ENCODE measurements at places on chromosomes 7 and 10.

GRCh38 chr7:121395494-121395960, 581 bp downstream of the FAM3C start:
- DNase-seq = no peak

DNA sequence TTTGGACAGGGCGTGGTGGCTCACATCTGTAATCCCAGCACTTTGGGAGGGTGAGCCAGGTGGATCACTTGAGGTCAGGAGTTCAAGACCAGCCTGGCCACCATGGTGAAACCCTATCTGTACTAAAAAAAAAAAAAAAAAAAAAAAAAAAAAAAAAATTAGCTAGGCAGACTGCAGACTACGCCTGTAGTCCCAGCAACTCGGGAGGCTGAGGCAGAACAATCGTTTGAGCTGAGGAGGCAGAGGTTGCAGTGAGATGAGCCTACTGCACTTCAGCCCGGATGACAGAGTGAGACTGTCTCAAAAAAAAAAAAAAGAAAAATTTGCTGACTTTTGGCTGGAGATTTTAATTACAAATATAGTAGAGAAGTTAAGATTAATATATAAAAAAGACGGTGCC, 104.0 kb downstream of the HIPK2 start:
- no peak for DNase-seq

DNA sequence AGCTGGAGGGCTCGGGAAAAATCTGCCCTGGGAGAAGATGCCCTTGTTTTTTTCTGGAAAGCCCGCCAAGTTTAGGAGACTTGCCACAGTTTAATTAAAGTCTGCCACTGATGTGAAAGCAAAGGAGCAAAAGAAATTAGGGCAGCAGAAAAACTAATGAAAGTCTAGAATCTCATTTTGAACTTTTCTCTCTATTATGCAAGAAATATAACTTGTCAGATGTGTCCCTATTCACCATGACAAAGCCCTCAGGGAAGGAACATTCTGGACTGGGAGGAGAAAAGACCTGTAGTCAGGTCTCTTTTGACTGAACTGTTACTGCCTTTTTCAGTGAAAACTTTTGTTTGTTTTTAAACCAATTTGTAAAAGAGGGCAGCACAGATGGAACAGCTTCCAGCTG, 715.5 kb downstream of the SORCS3 start:
- DNase-seq = no peak

DNA sequence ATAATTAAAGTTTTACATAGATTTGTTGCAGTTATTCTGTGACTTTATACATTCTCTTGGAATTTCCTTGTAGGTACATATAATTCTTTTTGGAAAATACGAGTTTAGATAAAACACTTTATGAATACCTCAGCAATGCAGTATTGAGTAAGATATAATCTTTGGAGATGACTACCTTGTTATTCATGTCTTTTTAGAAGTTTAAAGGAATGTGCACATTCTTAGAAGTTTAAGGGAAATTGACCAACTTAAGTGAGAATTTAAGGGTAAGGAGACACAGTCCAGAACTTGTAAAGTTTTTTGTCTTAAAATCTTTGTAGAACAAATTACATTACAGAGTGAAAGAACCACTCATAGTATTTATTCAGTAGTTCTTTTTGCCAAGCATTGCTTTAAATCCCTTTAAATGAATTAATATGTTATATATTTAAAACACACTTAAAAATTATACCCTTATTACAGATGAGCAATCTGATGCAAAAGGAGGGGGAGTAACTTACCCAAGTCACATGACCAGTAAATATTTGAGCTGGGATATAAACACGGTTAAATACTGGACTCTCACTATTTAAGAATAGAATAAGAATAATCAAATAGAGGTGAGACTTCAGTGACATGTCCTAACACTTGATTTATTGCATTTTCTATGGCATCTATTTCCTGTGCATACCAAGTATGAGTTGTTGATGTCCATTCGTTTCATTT, 139.5 kb upstream of the FERD3L start:
- no peak for DNase-seq

- DNase-seq = no peak
Measured at GRCh38 chr7:98565103-98565502, 52.0 kb upstream of the NPTX2 start.

DNA sequence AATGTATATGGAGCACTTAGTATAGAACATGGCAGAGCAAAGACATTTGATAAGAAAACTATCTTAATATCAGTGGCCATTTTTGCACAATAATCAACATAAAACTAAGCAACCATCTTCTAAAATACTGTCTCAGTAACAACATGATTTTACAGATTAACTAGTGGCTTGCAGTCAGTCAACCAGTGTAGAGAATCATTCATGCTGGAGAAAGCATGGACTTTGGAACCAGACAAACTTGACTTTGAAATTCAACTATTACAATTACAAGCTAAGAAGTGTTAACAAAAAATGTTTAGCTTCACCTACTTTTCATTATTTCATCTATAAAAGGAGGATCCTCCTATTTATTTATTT, 27.7 kb downstream of the CUBN start:
- no peak for DNase-seq

DNA sequence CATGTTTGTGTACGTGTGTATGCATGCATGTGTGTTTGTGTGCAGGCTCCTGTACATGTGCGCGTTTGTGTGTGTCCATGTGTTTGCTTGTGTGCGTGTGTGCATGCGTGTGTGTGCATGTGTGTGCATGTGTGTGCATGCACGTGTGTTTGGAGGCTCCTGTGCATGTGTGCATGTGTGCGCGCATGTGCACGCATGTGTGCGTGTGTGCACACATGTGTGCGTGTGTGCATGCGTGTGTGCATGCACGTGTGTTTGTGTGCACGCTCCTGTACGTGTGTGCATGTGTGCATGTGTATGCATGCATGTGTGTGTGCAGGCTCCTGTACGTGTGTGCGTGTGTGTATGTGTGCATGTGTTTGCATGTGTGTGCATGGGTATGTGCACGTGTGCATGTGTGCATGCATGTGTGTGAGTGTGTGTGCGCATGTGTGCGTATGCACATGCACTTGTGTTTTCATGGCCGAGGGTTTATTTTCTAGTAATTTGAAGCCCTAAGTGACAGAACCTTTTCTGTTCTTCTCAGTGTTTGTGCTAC, 59.2 kb downstream of the INPP5A start:
- no peak for DNase-seq

- no peak for DNase-seq
Measured at GRCh38 chr7:68078157-68078710, 1081.6 kb downstream of the TYW1 start.

DNA sequence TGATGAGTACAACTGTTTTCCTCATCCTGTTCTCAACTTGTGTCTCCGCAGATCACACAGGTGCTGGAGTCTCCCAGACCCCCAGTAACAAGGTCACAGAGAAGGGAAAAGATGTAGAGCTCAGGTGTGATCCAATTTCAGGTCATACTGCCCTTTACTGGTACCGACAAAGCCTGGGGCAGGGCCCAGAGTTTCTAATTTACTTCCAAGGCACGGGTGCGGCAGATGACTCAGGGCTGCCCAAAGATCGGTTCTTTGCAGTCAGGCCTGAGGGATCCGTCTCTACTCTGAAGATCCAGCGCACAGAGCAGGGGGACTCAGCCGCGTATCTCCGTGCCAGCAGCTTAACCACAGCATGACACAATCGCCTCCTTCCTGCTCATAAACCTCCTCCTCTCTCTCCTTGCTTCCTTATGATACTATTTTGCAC, 126.7 kb upstream of the PRSS58 start:
- DNase-seq = no peak

DNA sequence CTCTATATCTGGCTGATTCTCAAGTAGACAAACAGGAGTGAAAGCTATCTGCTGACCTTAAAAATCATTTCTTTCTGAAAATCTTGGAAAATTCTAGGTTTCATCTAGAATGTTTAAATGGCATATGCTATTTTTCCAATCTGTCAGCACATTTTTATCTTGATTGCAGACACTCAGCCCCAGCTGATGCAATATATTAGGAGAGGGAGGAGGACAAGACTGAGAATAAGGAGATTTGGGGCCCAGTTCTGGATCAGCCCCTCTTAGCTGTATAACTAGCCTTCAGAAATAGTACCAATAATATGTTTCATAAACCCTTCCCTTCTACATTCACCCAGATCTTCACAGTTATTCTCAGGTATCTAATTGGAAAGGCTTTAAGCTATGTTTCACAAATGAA, 131.2 kb downstream of the HDAC9 start:
- DNase-seq = no peak

GRCh38 chr10:6778992-6779701, 199.1 kb upstream of the PRKCQ start:
- no peak for DNase-seq

GRCh38 chr10:97861097-97861750, 11.6 kb downstream of the GOLGA7B start:
- no peak for DNase-seq

GRCh38 chr10:60910543-60910942, 33.4 kb downstream of the RHOBTB1 start:
- DNase-seq = no peak

GRCh38 chr7:87475359-87476178, at the start of gene ABCB4:
Gene ABCB4, minus strand, starts transcription at chr7:87475680. Its CDS starts 215 bp downstream, at chr7:87475465.
- DNase-seq = no peak

GRCh38 chr7:148419856-148420832, 170.4 kb upstream of the C7orf33 start:
- no peak for DNase-seq

DNA sequence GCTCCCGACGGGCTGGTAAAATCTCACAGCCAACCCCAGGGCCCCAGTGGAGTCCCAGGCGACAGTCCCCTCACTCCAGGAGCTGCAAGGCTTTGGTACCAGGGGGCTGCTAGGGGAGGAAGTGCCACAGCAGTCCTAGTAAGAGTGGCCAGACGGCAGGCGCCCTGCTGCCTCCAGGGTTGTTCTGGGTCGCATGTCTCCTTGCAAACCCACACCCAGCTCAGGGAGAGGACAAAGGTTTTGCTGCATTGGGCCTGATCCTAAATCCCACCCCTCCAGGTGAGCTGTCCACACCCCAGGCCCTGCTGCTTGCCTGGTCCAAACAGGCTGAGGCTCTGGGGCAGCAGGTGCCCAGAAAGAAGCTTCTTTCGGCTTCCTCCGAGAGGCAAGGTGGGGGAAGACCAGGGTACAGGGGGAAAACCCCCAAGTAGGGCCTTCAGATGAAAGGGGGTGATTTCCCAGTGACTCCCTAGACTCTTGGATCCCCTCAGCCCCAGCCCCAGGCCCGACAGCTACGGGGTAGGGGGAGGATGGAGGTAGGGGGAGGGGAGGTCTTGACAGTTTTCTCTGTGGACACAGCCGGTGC, 4.2 kb upstream of the KCP start:
- DNase-seq = no peak

GRCh38 chr7:155663937-155664336, 19.5 kb downstream of the RBM33 start:
- DNase-seq = no peak

DNA sequence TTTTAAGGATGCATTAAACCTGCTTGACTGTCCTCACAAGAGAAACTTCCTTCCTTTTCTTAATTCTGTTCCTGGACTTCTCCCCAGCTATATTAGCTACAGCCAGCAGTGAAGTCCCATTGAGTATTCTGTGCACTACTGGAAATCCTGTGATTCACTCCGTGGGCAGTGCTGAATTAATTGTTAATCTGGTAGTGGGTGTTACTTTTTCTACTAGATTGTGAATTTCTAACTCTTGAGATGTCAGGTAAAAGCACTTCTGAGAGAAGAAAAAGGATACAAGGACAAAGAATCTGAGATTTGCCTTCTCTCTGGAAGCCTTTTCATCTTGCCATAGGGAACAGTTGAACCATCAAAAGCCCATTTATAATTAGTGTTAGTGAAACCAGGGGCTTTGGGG, 33.9 kb downstream of the CYCS start:
- DNase-seq = no peak

GRCh38 chr7:150686030-150686631, 625 bp downstream of the GIMAP2 start:
- no peak for DNase-seq

DNA sequence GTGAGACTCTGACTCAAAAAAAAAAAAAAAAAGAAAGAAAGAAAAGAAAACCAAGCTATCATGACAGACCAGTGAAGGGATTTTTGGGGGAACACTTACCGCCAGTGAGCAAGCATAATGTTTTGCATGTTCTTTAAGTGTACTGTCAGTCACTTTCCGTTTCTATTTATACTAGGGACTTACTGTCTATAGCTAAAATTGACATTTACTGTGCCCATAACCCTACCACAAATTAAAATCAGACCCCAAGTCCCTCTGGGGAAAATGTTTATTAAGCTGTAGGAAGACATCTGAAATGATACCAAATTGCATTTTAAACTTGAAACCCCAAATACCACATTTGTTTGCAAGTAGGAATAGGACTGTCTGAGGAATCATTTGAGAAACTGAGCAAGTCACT, 252.8 kb downstream of the TRIL start:
- DNase-seq = no peak

- peak; percentile 5 for DNase-seq
Measured at GRCh38 chr7:80098795-80099194, 35.8 kb upstream of the GNAI1 start.

- DNase-seq = no peak
Measured at GRCh38 chr7:20665096-20665495, 49.6 kb downstream of the ABCB5 start.

DNA sequence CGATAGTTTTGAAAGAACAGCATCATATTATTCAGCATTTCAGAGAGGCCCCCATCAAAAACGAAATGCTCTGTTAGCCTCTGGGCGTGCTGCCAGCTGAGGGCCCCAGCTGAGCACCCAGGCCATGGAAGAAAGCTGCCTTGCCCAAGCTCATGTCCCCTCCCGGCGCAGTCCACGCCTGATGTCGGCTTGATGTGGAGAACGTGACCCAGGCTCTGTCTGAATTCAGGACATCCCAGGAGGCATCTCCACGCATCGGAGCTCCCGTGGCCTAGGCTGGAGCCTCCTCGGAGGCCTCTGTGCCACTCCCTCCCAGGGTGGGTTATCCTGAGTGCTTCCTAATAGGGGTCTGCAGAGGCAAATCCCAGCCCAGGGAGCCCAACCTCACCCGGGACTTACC, 218.3 kb upstream of the AKR1E2 start:
- DNase-seq = no peak

DNA sequence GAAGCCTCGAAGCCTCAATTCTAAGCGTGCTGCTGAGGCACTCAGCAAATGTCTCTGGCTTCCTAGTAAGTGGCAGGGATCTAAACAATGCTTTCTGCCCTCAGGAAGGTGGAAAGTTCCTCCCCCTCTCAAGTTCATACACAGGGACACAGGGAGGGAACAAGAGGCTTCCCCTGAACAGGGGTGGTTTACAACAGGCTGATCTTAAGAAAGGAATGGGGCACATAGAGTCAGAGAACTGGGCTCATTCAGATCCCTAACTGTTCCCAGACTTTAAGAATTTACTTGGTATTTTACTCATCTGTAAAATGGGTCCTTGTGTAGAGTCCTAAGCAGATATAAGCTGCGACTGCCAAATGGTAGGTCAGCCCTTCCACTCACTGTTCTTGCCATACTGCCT, 2.5 kb downstream of the TNS3 start:
- DNase-seq = no peak

- no peak for DNase-seq
Measured at GRCh38 chr7:91962419-91962818, 21.8 kb downstream of the AKAP9 start.

GRCh38 chr10:106500041-106500924, 664.2 kb downstream of the SORCS1 start:
- no peak for DNase-seq

- no peak for DNase-seq
Measured at GRCh38 chr10:78177491-78178185, 144.0 kb downstream of the RPS24 start.

- no peak for DNase-seq
Measured at GRCh38 chr7:73391396-73391795, 42.2 kb upstream of the FZD9 start.
